DMS79 (cell line): ENCODE measurements at places on chromosomes 5 and 9.
A peak's percentile ranks its signal among the peaks of the same experiment; 100 is the strongest.

- DNase-seq = no peak
These were observed 382.8 kb upstream of the WWC1 start for GRCh38 chr5:167908606-167909005.

DNA sequence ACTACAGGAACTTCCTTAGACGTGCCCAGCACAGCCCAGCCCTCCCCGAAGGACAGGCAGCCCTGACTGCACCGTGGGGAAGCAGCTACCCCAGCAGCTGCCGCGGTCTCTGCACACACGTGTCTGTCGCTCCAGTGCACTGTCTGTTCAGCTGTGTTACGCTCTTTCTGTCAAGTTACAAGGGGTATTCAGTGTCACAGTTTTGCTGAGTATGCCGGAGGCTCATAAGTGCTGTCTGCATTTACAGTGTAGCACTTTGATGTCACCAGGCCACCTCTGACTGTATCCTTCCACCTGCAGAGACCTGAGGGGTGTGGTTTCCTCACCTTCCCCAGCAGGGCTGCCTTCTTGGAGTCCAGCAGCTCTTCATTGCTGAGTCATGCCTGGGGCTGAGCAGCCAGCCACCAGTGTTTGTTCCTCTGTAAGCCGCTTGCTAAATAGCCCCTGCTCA lies 126.8 kb downstream of the EHMT1 start:
- DNase-seq = no peak

DNA sequence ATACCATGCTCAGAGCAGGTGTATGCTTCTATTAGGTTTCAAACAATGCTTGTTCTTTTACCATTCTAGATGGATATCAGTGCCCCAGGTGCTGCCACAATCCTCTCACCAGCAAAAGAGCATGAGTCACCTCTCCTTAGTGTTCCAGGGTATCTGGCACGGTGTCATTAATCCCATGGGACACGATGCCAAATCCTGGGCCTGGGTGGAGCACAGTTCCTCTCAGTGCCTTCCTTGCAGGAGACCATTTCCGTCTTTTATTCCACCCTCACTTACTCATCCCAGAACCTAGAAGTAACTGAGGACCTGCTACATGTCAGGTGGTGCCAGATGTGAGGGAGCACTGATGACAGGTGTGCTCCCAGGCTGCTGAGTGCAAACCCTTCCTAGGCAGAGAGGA lies 1.3 kb upstream of the OR13J1 start:
- DNase-seq = no peak

- no peak for DNase-seq
These were observed 166.4 kb downstream of the PAM start for GRCh38 chr5:102921341-102922044.

- no peak for DNase-seq
These were observed 39.2 kb downstream of the GRAMD2B start for GRCh38 chr5:126462239-126463014.

DNA sequence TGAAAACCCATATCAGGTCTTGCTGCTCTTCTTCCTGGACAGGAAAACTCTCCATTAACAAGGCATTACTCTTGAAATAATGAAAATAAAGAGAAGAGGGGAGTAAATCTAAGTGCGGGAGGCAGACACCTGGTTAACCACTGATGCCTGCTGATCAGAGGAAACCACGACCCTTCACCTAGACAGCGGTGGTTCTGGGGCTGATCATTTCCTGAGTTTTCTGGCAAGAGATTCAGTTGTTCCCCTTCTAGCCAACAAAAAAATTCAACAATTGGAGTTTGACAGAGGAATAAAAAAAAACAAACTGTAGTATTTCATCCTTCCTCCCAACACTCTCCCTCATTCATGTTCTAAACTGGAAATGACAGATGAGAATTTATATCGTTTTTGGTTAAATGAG lies 3.0 kb downstream of the RLN2 start:
- DNase-seq = no peak

DNA sequence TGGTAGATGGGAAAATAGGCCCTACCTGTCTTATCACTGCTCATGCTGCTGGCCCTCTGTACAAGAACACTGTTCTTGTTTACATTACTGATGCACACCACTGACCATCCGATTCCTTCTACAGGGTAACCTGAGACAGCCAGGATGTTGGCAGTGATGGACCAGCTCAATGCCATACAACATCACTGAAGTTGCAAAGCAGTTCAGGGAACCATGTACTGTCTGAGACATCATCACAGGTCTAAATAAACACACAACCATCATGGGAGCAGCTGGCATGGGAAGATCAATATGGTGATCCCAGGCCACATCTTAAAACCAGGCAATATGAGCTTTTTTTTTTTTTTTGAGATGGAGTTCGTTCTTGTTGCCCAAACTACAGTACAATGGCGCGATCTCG lies 59.0 kb downstream of the IARS1 start:
- DNase-seq = no peak

DNA sequence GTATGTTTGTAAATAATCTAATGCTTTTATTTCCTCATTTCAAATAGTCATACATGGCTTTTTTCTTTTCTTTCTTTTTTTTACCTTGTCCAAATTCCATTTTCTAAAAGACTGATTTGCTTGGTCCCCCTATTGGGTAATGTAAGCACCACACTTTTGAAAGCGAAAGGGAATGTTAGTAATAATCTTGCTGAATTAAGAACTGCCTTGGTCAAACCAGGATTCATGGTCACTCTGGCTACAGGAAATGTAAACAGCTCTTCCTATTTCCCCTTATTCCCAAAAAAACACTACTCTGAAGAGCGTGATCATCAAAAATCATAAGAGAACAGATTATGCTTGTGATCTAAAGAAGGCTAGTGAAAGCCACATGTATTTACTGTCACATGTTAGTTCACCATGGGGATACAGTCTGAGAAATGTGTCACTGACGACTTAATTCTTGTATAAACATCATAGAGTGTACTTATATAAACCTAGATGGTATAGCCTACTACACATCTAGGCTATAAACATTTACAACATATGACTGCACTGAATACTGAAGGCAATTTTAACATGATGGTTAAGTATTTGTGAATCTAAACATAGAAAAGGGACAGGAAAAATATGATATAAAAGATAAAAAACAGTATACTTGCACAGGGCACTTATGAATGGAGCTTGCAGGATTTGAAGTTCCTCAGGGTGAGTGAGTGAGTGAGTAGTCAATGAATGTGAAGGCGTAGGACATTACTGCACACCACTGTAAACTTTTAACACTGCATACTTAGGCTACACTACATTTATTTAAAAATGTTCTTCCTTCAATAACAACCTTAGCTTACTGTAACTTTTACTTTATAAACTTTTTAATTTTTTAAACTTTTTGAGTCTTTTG lies 75.3 kb downstream of the HMGCR start:
- no peak for DNase-seq

GRCh38 chr9:83960991-83961390 lies 19.0 kb downstream of the HNRNPK start:
- DNase-seq = no peak

DNA sequence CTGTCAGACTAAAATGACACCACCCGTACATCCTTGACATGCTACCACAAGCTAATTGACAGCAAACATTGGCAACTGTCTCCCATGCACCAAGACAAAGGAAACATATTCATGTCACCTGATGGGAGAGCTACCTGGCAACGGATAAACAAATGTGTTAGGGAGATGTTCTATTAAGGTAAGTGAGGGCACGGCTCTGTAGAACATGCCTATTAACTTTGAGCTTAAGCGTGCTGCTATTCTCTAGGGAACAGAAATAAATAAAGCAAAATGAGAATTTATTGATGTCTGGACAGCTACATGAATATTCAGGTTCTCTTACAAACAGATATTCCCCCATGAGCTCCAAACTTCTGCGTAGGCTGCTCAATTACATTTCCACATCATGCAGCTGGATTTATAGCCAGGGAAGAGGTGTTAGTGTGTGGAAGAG lies 361.4 kb upstream of the RFX3 start:
- peak; percentile 22 for DNase-seq

DNA sequence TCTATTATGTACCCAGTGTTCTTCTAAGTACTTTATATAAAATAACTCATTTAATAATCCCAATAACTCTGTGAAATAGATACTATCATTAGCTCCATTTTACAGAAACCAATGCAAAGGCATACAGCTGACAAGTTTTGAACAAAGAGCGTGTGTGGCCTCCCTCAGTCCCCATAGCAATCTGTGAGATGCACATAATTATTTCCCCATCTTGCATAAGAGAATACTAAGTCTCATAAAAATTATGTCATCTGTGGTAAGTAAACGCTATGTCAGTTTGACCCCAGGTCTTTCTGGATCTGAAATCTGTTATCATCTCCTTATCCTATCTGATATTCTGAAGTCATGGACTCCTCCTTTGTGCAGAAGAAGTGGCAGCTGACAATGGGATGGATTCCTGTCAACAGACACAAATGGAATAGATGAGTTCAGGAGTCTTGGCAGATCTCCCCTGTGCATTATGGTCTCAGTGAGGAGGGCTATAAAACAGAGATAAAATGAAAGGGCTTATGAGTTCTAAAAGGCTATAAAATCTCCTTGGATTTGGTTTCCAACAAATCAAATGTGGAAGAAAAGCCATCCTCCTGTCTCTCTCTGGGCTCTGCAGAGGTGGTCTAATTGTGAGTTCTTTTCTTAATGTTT lies 162.5 kb upstream of the TLE4 start:
- DNase-seq = no peak

DNA sequence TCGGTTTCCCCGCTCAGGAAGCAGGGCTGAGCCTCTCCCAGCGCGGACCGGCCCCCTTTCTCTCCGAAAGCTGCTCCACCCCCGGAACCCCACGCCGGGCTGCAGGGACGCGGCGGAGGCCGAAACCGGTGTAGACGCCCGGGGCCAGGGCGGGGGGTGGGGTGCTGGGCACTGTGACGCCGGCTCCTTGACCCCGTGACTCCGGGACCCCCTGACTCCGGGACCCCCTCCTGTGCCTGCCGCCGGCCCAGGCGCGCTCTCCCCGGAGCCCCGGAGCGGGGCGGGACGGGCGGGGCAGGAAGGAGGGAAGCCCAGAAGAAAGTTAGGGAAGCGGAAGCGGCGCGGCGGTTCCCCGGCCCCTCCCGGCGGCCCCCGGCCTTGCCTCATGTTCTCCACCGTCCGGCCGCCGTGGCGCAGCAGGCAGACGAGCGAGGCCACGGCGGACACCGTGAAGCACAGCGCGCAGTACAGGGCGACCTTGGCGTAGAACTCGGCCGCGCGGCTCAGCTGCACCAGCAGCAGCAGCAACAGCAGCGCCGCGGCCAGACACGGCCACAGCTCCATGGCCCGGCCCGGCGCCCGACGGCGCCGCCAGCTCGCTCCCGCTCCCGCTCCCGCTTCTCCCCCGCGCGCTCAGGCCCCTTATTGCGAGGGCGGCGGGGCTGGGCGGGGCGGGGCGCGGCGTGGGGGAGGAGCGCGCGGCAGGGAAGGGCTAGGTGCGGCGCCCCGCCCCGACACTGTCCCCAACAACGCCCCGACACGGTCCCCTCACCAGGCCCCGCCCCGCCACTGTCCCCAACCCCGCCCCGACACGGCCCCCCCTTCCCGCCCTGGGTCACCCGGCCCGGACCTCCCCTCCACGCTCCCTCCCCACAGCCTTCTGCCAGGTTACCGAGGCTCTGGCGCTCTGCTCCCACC lies at the start of gene AGPAT2:
Gene AGPAT2 (minus strand): TSS at position 664 of the 918 bp plus-strand sequence. CDS start 100 bp downstream, at position 564.
- DNase-seq = no peak

GRCh38 chr9:121700165-121700831 lies 48.9 kb downstream of the DAB2IP start:
- DNase-seq = peak; percentile 77

GRCh38 chr5:15003511-15003920 lies 131.9 kb upstream of the ANKH start:
- no peak for DNase-seq

- DNase-seq = no peak
These were observed 6.1 kb downstream of the ZNF622 start for GRCh38 chr5:16459451-16459850.

- no peak for DNase-seq
These were observed 442.4 kb downstream of the KIF4B start for GRCh38 chr5:155455791-155456514.

GRCh38 chr9:71737455-71737854 lies 30.9 kb downstream of the CEMIP2 start:
- DNase-seq = no peak

DNA sequence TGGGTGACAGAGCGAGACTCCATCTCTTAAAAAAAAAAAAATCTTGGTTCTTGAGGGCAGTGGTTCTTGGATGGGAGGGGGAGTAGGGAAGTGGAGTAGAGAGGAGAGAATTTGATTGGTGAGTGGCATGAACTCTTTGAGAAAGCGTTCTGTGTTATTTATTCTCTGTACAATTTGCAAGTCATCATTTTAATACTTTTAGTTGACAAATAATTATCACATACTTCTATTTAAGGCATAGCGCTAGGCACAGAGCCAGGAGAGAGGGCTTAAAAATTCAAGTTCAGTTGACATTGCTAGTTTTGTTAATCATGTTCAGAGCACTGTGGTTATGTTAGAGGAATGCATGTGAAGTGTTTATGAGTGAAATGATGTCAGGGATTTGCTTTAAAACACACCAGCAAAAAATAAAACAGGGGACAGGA lies 24.6 kb downstream of the HSDL2 start:
- no peak for DNase-seq

DNA sequence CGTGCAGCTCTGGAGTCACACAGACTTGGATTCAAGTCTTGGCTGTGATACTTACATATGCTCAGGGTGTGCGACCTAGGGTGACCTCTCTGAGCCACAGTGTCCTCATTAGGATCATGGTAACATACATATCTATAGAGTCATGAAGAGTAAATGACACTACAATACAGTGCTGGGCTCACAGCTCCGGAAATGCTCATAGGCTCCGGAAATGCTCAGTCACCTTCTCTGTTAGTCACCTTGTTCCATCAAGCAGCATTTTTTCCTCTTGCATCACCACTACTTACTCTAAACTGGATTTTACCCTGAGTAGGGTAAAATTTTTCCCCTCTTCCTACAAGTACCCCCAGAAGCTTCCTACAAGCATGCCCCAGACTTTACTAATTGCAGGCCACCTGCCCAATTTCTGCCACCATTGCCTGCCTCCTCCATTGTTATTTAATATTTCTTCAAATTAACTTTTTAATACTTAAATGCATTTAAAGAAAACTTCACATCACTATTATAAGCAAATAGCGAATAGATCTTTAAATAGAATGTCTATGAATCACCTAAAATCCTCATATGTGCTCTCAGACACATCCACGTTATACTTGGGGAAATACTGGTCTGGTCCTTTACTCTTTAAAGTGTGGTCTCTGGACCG lies 147.6 kb upstream of the SPRY4 start:
- DNase-seq = no peak

DNA sequence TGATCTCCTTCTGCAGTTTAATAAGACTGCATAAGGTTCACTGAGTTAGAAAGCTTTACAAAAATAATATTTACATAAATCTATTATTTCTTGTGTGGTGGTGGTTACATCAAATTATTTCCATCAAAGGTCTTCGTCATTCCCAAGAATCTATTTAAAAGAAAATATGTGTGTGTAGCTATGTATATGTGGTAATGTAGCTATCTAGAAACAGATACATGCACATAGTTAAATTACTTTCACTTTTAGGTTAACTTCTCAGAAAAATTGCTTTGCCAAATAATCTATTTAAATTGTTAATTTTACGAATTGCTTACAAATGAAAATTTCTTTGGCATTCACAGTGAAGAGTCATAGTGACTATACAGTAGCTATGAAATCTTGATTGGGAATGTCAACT lies 633.2 kb downstream of the DMRTA1 start:
- DNase-seq = no peak
